ENCODE measurements at places on chromosomes 11 and 22.
A peak's percentile ranks its signal among the peaks of the same experiment; 100 is the strongest.

- no peak for DNase-seq
These were observed 89.9 kb upstream of the APOA1 start for GRCh38 chr11:116927163-116927974.

- DNase-seq: no peak
These were observed 2.1 kb upstream of the DGKZ start for GRCh38 chr11:46345131-46345597.

DNA sequence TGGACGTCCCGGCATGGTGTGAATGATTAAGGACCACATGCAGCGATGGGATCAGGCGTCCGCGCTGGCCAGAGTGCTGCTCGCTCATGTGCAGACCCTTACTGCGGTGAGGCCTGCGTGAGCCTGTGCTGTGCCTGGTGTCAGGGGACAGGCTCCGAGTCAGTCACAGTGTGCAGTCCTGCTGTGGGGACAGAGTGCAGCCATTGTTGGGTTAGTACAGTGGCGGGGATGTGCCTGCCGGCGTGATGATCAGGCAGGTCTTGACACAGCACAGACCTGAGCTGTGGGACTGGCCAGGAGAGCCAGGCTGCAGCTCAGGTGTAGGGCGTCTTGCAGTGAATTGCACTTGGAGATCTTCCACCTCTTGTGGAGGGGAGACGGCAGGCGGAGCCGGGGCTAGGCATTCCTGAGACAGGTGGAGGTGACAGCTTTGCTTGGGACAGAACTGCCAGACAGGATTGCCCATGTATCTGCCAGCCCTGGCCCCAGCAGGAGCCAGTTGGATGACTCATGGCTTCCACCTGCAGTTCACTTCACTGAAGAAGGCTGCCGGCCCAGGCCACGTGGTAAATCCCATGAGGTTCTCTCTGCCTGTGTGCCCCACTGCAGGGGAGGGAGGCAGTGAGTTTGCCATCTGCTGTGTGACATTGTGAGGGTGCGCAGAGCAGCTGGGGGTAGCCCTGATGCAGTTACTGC lies 17.3 kb downstream of the TRMU start:
- DNase-seq: no peak

DNA sequence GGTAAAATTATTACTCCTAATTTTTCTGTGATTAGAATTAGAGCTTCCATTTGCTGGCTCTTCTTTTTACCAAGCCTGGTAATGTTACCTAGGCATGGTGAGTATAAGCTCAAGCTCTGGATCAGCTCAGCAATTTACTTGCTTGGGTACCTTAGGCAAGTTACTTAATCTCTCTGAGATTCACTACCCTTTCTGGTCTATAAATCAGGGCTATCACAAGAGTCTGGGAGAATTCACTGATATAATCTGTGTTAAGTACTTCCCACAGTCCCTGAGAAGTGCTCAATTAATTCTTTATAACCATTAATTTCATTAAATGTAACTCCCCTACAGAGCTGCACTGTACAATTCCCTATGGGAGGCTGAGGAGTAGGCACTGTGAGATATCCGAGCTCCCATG lies 44.2 kb downstream of the TMEM123 start:
- DNase-seq: no peak

GRCh38 chr22:36228944-36229343 lies 10.4 kb downstream of the APOL2 start:
- DNase-seq: no peak

DNA sequence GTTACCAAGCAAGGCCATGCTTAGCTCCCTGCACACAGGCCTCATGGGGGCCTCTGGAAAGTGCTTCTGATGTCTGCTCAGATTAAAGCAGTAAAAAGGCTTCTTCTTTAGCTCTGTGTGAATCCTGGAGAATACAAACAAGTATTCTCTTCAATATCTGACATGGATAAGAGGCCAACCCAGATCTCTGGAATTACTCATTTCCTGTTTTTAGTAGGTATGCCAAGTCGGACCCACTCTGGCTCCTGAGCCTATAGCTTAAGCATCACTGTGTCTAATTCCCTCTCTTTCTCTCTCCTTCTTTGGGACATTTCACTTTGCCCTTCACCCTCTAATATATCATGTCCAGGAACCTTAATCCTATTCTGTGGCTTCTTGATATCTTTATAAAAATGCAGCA lies 529.6 kb upstream of the CCDC90B start:
- no peak for DNase-seq

DNA sequence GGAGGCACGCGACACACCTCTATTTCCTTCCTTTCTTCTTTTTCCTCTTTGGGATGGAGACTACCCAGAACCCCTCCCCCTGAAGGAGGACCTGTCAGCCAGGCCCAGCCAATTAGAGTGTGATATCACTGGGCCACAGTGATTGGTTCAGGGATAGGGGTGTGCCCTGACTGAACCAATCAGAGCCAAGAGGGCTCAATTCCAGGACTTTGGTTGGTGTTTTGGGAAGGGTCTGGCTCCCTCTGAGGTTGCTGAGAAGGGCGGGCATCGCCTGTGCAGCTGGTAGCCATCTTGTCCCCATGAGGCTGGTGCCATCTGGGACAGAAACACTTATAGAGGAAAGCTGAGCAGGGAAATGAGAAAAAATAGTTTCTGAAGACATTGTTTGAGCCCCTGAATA lies 71.4 kb downstream of the CHST1 start:
- DNase-seq: no peak

DNA sequence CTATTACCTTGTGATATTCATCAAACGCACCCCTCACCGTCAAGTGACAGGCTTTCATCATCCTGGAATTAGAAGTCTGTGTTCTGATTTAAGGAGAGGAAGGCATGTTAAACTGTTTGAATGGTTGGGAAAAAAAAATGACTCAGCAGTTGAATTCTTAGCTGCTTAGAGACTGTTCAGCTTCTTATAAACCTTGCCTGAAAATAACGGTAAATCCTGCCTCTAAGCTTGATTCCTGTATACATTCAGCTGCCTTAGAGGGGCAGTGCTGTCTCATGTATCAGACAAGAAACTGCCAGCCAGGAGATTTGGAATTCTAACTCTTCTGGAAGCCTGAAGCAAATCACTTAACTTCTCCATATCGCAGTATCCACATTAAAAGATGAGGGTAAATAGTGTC lies 437.4 kb downstream of the JRKL start:
- no peak for DNase-seq

GRCh38 chr11:9757809-9758636 lies 94.1 kb downstream of the SWAP70 start:
- peak; percentile 65 for DNase-seq

DNA sequence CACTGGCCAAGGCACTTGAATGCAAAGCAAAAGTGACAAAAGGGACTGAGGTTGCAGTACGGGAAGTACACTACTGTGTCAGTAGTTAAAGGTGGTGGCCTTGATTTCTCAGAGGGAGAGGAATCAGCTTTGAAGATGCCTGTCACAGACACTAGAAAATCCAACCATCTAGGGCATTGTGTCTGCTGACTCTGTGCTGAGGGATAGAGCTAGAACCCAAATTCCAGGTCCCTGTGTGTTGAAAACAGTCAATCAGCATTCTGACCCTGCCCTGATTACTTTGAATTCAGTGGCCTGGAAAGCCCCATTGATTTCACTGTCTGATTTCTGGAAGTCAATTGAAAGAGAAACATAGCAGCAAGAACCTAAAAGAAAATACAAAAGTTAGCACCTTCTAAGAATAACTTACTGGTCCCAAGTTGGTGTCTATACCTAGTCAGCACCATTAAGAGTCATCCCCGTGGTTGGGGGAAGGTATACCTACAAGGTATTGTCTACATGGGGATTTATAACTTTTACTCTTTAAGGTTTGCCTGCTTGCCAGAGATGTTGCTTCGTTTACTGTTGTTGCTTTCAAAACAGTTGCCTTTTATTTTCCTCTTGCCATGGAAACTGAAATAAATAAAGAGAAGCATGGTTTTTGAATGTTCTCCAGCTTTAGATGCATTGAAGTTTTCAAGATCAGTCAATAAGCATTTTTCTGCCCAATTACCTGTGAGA lies 97.3 kb downstream of the PDHX start:
- peak; percentile 11 for DNase-seq

GRCh38 chr22:41966607-41967240 lies 2.5 kb upstream of the SEPTIN3 start:
- DNase-seq: peak; percentile 68

DNA sequence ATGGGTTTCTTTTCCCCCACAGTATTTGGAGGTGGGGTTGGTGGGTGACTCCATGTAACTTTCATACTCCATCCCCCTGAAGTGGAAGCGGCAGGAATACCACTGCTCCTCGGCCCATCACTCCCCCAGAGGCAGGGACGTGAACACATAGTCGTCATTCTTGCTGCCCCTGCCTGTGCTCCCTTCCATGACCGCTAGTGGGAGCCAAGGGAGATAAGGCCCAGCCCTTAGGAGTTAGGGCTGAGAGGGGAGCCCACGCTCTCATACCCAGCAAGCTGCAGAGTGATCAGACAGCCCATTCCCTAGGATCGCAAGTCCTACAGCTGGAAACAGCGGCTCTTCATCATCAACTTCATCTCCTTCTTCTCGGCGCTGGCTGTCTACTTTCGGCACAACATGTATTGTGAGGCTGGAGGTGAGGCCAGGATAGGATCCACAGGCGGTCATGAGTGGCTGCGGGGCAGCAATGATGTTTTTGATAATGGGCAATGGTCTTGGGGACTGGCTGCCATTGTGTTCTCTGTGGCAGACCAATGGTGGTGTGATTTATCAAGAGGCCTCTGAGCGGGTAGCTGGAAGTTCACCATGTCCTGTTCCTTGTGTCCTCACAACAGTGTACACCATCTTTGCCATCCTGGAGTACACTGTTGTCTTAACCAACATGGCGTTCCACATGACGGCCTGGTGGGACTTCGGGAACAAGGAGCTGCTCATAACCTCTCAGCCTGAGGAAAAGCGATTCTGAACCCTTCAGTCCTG lies 15.9 kb downstream of the RHOG start:
- no peak for DNase-seq

- no peak for DNase-seq
These were observed 3.5 kb downstream of the MUC5B start for GRCh38 chr11:1226226-1226985.

DNA sequence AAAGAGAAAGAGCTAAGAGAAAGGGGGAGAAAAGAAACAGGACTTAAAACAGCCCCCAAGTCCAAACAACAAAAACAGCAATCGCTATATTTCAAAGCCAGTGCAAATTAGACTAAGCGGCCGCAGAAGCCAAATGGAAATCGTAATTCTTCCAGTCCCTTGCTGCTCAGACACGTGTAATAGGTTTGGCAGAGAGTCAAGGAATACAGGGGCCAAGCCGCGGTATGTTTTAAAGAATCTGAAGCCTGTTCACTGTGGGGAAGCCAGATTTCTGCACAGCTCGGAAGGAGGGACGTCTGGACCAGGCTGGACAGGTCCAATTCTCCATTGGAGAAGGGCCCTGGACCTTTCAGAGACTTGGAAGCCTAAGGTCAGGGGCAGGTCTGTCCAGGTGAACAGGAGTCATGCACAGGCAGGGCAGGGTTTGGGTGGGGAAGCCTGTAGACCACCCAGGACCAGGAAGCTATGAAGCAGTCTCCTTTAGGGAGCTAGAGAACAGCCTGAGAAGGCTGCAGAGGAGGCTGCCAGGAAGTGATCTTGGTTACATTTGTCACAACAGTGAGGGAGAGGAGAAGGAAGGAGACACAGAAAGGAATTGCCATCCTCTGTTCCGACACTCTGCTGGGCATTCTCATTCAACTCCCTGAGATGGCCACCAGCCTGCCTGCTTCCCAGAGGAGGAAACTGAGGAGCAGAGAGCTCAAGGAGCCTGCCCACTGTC lies 265.5 kb upstream of the ISX start:
- DNase-seq: no peak

DNA sequence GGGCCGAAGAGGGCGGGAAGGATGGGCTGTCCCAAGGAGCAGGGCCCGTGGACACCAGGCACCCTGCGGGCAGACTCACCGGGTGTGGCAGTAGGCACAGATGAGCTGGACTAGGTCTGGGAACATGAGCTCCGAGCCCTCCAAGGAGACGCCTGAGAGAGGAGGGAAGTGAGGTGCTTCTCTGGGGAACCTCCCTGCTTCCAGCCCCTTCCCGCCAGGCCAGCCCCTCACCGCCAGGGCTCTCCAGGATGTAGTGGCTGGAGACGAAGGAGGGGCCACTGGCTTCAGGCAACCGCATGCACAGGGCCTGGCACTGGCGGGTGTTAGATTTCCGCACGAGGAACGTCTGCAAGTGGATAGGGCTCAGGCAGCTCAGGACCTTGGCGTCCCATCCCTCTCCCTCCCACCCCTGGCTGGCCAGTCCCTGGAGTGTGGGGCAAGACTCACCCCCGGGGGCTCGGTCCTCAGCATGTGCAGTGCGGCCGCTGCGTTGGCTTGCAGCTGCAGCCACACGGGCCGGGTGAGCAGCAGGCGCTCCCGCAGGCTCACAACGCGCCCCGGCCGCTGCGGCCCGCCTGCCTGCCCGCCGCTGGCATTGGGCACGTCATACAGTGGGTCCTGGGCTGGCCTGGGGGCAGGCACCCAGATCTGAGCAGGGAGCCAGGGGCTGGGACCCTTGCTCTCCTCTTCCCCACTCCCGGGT lies 552 bp downstream of the RIN1 start:
- DNase-seq: peak; percentile 38

DNA sequence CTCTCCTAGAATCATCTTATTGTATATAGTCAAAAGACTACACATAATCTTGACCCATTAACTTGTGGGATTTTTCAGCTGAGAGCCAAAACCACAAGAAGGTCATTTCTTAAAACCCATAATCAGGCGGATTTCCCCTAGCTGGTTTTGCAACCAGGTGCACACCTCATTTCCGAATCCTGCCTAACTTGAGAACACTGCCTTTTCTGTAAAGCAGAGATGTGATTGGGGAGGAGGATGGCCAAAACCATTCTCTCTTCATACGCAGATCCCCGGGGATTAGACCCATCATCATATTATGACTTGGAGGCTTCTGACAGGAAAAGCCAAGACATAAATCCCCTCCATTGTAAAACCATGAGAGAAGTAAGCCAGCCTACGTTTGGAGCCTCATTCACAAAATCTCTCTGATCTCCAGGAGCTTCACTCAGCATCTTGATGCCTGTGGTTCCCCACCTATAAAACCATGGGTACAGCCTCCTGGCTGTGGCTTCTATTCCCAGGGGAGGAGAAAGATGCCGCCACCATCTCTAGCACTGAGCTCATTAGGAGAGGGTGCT lies 191.3 kb downstream of the KIF18A start:
- DNase-seq: no peak
